Stimulated activated CD8-positive, alpha-beta memory T cell treated with anti-CD3 and anti-CD28 coated beads, Interleukin-4, amount 100 ng/mL, for 1 hour (primary cell): ENCODE measurements at places on chromosomes 5 and 9.

GRCh38 chr9:125942125-125942524 lies 195.0 kb downstream of the PBX3 start:
- DNase-seq, result no peak

DNA sequence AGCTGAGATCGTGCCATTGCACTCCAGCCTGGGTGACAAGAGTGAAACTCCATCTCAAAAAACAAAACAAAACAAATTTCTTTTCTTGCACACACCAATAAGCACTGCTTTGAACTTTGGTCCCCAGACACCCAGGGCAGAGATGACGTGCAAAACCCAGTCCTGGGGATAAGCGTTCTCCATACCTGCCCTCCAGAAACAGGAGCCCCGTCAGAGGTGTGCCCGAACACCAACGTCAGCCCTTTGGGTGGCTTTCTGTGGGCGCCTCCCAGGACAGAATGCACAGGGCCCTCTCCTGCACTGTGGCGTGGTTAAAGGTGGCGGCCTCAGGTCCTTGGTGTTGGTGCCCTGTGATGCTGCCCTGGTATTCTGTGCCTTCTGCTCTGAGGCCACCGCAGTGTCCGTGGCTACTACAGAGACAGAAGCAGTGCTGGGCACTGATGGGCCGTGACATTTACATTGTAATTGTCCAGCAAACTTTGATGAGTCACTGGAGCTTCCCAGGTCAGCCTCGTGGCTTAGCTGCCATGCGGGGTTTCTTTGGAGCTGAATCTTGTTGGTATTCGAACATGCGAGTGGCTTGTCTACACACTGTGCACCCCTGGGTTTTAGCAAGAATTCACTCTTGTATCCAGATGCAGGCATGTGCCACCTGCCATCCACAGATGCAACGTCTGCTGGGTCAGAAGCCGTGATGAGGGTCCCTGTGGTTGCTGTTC lies 9.8 kb downstream of the PPP1R26 start:
- no peak for DNase-seq

DNA sequence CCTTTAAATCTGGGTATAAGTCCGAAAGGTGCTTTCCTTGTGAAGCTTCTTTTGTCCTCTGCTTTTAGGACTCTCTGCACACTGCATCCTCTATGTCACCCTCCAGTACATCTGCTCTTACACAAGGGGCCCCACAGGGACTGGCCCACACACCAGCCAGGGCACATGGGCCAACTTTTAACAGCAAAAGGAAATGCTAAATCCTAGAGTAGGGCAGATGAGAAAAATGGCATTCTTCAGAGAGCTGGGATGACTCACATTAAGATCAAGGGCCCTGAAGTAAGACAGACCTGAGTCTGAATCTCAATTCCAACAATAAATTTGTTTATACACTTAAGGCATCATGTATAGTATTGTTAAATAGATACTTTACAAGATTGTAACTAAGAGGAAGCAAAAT lies 40.3 kb upstream of the CDKN2B start:
- DNase-seq, result no peak

- DNase-seq, result no peak
These were observed 17.0 kb upstream of the UNC5A start for GRCh38 chr5:176793343-176793699.

GRCh38 chr9:97559111-97559514 lies 57.6 kb downstream of the TMOD1 start:
- DNase-seq, result no peak

GRCh38 chr9:99353408-99353807 lies 131.3 kb downstream of the SEC61B start:
- DNase-seq, result no peak

- DNase-seq, result no peak
These were observed 2.8 kb downstream of the PDLIM7 start for GRCh38 chr5:177494346-177495195.

- no peak for DNase-seq
These were observed 260.7 kb upstream of the ARRDC3 start for GRCh38 chr5:91643797-91644196.

DNA sequence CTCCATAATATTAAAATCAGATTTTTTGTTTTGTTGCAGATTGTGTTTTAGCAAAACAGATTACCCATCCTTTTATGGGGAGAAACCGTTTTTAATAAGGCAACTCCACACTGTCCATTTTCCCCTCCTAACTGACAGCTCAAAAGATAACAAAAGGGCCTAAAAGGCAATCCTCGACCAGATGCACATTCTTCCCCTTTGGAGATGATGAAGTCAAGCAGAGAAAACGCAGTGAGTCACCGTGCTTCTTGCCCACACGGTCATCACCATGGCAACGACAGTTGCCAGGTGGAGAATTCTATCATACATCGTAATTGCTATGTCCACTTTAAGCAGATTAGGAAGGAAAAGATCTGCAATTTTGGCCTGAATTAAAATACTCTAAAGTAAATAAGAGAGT lies 96.4 kb downstream of the DIRAS2 start:
- no peak for DNase-seq

GRCh38 chr9:133528876-133529241 lies 4.1 kb upstream of the MYMK start:
- no peak for DNase-seq

DNA sequence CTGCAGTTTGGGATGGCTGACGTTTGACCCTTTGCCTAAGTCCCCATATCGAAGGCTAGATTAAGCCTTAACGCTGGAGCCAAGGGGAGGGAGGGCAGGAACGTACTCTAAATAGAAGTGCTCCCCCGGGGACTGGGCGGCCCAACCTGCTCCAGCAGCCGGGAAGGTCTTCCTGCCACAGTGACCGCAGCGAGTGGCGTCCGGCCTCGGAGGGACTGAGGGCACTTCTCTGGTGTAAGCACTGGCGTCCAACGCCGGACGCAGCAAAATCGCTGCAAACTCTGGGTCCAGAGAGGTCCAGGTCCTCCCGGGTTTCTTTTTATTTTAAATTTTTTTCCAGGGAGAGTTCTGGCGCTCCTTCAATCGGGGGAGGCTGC lies 505 bp upstream of the ACER2 start:
- no peak for DNase-seq

- no peak for DNase-seq
These were observed 546.7 kb upstream of the DMAC1 start for GRCh38 chr9:8346296-8346695.

DNA sequence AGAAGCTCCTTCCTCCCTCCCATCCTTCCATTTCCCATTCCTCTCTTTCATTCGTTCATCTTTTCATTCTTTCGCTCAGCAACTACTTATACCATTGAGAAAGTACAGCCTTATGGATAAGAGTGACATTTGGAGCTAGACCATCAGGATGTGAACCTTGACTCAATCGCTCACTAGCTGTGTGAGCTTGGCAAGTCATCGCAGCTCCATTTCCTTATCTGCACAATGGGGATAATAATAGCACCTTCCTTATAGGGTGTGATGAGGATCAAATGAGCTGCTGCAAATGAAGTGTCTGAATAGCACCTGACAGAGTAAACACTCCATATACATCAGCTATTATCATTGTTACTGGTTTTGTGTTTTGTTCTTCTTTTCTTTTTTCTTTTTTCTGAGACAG lies 28.1 kb upstream of the SYNPO start:
- DNase-seq, result no peak

DNA sequence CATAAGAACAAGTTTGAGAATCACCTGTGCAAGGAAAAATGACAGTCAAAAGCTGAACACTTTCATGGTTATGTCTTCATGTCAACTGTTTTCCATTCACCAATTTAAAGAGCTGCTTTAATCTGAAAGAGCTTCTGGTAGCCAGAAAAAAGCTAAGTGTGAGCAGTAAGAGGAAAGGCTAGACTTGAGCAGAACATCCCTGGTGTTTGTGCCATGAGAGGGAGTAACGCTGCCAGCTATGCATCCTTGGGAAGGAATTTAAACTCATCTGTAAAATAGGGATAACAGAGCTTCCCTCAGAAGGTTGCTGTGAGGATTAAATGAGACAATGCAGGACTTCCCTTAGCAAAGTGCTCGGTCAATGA lies 193.7 kb downstream of the MAPKAP1 start:
- no peak for DNase-seq

GRCh38 chr9:2992427-2992826 lies 148.5 kb upstream of the PUM3 start:
- DNase-seq, result no peak

DNA sequence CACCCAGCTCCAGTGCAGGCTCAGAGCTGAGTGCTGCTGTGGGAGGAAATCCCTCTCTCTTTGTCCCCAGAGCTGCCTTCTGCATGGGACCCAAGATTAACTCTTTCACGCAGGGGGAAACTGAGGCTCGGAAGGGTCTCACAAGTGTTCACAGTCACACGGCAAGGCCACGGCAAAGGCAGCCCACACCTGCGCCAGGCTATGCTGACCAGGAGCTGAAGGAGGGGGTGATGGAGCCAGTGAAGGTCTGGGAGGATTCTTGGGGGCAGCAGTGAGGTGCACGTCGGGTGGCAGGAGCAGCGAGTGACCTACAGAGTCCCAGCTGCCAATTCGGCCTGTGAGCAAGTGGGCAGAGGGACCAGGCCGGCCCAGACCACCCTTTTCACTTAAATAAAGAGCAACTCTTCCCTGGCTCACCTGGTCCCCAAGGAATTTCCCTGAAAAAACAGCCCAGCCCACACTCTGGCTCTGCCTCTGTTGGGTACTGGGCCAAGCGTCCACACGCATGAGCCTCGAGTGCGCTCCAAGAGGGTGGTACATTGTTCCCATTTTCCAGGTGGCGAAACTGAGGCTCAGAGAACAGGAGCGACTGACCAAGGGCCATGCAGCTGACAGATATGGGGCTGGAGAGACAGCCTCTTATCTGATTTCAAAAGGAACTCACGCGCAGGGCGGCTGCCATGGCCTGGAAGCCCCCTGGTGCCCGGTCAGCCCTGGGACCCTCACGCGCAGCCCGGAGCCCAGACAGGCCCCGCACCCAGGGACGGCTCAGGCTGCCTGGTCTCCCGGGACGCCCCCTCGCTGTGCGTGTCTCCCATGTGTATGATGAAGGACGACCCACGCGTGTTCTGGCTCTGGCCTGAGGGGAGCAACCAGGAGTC lies 28.2 kb downstream of the SARDH start:
- DNase-seq, result no peak

DNA sequence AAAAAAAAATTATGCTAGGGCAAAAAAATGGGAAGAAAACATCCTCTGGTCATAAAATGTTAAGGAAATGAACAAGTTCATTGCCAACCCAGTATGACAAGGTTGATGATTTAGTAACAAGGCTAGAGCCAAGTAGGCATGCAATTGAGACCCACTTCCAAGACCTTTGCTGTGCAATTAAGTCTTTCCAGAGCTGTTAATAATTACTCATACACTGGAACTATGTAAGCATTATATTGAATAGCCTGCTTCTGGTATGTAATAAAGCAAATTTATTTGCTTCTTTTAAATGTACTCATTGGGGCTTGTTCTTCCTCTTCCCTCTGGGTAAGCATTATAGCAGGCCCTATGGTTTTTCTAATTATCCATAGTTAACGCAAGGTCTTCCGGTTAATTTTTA lies 32.5 kb upstream of the SNAPC3 start:
- DNase-seq, result no peak

GRCh38 chr5:122478741-122479442 lies 166.9 kb downstream of the SNCAIP start:
- no peak for DNase-seq

GRCh38 chr9:89916001-89916597 lies 311.3 kb downstream of the GADD45G start:
- DNase-seq, result no peak

DNA sequence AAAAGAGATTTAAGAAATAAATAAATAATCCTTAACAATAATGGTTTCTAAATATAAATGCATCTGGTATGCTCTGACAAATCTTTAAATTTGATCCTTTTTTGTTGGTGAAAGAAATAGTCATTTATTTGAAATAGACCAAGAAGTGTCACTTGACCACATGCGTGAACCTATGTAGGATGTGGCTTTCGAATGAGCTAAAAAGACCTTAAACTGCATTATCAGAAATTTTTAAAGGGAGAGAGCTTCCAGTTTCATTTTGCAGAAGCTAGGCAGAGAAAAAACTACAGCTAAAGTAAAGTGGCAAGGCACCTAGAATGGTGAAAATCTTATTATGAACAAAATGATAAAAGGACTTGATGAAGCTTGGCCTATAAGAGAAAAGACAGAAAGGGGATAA lies 309.2 kb upstream of the EFNA5 start:
- no peak for DNase-seq

DNA sequence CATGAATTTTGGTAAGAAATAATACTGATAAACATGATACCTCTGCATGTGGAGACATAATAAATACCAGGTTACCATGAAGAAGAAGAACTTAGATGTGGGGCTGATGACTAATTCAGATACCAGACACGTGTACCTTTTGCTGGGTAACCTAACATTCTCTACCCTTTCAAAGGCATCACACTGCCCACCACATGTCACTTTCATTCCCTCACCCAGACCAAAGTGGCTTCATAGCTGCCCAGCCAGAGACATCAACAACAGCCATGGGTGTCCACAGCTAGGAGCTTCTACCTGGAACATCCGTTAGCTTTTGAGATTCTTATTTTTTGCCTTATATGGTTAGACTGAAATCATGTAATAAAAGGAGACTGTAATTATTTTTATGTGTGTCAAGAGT lies 396.8 kb downstream of the MED10 start:
- no peak for DNase-seq

DNA sequence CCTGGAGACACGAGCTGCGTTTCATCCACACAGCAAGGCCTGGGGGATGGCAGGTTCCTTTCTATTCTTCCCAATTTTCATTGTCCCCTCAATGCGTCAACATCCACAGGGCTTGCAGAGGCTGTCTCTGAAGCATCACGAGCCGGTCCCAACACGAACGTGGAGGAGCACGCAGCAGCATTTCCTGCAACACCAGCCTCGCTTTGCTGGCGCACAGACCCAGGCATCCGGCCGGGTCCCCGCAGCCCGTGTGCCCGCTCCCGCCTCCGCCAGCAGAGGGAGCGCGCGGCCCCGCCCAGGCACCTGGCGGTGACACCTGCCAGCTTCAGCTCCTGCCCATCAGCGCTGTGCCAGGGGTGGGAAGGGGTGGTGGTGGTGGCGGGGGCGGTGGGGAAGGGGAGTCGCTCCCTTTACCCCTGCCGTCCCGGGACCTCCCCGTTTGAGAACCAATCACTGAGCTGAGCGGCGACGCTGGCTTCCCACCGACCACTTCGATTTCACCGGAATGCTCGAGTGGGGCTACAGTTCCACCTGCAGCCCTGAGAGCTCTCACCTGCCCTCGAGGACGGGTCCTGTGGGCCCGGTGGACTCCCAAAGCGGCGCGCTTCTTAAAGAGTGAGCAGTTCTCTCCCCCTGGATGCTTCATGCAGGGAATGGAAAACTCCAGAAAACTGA lies 464.5 kb downstream of the ICE1 start:
- no peak for DNase-seq

DNA sequence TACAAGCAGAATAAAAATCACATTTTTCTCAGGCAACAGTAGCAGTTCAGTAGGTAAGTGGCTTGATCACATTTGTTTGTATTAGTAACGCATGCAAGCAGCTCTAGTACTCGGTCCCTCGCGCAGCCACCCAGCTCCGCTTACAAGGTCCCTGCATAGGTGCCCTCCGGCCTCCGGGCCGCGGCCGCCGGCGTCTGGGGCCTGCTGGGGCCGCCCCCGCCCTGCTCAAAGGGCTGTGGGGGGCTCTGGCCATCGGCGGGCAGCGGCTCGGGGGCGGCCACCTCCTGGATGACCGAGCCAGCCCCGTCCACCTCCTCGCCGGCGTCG lies 50.2 kb upstream of the UBAC1 start:
- no peak for DNase-seq

GRCh38 chr9:79384501-79384900 lies 187.3 kb upstream of the TLE4 start:
- DNase-seq, result no peak

GRCh38 chr5:170419643-170420042 lies 30.5 kb upstream of the KCNMB1 start:
- no peak for DNase-seq
